ENCODE measurements at places on chromosomes 3 and 15.

- no peak for DNase-seq
Observed at GRCh38 chr3:20776692-20777091, 590.7 kb upstream of the SGO1 start.

GRCh38 chr15:72207558-72208085 lies 10.0 kb upstream of the GRAMD2A start:
- DNase-seq = no peak

- no peak for DNase-seq
Observed at GRCh38 chr3:85800676-85801075, 841.9 kb downstream of the CADM2 start.

DNA sequence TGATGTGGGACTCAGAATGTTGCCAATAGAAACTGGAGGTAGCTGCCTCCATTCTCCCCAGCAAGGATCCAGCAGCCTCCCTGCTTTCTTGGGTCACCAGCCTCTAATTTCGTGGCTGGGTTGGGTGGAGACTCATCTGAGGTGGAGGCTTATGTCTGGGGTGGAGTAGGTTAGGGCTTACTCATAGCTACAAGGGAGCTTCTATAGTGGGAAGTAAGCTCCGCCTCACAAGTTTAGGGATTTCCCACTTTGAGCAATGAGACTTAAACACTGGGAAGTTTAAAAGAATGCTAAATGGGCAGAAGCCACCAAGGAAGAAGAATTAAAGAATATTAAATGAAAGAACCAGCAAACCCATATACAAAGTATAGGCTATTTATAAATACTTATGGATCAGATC lies 63.8 kb downstream of the GJD2 start:
- DNase-seq = no peak

DNA sequence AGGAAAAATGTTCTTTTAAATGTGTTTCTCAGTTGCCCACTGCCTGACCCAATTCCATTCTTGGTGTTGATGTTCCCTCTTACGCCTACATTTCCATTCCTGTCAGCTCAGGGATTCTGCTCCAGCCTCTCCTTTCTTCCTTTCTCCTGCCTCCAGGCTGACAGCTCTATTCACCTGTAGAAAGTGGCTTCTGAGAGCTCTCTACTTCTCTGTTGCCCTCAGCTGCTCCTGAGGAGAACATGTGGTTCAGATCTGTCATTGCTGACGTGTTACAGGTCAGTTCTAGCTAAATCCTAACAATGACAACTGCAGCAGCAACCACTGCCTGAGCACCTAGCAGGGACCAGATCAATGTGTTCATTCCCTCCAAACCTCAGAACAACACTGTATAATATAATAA lies 144.9 kb upstream of the PLAAT1 start:
- DNase-seq = no peak

- DNase-seq = no peak
Observed at GRCh38 chr3:197298945-197299854, 788 bp upstream of the DLG1 start.

DNA sequence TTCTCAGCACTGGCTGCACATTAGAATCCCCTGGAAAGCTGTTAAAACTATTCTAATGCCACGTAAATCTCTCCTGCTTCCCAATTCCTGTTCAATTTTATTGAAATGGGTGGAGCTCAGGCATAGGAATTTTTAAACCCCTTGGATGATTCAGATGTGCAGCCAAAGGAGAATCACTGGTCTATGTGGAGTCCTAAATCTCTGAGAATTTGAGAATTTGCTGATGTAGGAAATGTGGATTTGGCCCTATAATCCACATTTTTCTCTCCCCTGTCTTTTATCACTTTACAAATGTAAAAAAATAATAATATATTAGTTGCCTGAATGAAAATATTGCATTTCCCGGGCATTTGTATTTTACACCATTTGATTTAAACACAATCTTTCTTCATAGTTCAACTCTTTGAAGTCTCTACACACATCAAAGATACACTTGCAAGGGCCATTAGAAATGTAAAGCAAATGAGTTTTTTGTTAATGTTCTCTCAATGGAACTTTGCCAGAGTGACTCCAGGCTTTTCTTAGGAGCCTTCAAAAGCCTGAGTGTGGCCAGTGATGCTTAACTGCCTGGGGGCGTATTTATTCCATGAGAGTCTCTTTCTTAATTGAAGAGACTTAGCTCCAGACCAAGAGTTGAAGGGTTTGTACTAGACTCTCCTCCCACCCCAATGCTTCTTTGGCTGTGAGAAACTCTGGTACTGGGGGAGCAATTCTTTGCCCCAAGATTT lies 48.8 kb upstream of the PTX3 start:
- peak; percentile 40 for DNase-seq

DNA sequence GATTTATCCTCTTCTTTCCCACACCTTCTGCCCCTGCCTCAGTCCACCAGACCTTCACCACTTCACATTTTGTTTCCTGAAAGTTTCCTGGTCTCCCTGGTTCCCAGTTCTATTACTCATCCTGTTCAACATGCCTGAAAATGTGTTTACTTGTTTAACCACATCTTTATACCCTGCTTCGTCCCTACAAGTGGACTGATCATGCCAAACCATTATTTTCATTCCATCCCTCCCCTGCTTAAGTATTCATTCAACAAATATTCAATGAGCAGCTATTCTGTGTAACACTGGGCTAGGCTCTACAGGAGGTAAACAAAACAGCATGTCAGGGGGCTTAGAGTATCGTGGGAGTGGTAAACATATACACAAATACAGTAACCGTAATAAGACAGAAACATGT lies 5.5 kb downstream of the MYO5A start:
- DNase-seq = peak; percentile 69
